ENCODE measurements at places on chromosomes 12 and 14. TPM values are rescaled to one million over a fixed set of nuclear protein-coding genes. Genes with fewer than 3 reads are reported as not detected.
A peak's percentile ranks its signal among the peaks of the same experiment; 100 is the strongest.

DNA sequence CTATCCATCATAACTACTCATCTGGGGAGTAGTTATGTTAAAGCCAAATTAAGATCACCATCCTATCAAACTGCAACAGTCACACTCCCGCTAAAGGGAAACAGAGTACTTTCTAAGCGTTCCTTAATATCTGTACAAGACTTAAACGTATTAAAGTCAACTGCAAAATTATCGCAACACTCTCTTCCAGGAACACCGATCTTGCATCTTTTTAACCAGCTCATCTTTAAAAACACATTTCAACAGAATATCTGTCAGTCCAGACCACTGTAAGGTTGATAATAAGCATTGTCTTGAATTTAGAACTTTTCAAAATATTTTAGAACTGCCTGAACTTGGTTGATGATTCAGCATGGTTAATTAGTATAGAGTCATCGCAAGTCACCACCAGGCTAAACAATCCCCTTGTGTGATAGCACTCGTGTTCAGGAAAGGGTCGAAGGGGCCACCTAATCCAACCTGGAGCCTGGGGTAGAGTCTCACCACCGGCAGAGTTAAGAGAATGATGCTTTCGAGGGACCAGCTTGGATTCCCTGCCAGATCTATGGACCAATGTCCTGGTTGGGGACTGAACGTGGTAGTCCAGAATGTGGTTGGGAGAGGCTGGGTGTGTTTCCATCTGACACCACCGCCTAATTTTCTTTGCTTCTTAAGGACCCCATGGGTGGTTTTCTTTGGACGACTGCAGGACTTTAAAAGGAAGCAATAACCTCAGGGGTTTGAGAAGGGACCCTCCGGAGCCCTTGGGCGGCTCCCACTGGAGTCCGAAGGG lies 890 bp downstream of the SPTLC2 start:
- H3K27me3 ChIP-seq = no peaks in the 10 kb centered on the region
- peak overlapping the region; percentile 90 for H3K4me3 ChIP-seq
- no peaks in the 10 kb centered on the region for H3K36me3 ChIP-seq
- H3K27ac ChIP-seq = no peak overlapping the region
- DNase-seq = no peak

GRCh38 chr12:46555406-46555852 lies 182.9 kb upstream of the SLC38A2 start:
- no peaks in the 10 kb centered on the region for H3K27me3 ChIP-seq
- no peak for DNase-seq
- 0 out of 2 replicates have a peak, but pooled peaks cover 3% of the 10 kb centered on the region for H3K4me1 ChIP-seq

- no peaks in the 10 kb centered on the region for H3K4me1 ChIP-seq
- no peak overlapping the region for H3K4me3 ChIP-seq
- H3K27ac ChIP-seq = no peak overlapping the region
- H3K36me3 ChIP-seq = no peaks in the 10 kb centered on the region
Observed at GRCh38 chr14:72303930-72304329, 371.7 kb downstream of the RGS6 start.

SVOP gene
- not detected for total RNA-seq

DNA sequence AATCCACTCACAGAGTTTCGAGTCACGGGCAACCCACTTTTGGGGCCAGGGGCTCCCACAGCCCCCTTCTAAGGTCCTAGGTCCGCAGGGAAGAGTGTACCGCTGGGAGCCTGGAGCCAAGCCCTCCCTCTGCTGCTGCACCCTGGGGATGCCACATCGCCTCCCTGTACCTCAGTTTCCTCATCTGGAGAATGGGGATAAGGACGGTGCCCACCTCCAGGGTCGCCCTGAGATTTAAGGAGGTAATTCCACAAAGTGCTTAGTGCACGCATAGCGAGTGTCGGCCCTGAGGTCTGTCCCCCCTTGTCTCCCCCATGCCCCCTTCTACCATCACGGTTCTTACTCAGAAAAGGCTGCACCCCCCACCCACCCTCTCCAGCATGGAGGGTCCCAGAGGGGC lies 35.5 kb downstream of the NCOR2 start:
- H3K4me1 ChIP-seq = peaks cover 3% of the 10 kb centered on the region
- H3K27ac ChIP-seq = no peak overlapping the region
- no peak for DNase-seq
- no peak overlapping the region for H3K4me3 ChIP-seq

OR10A7 gene
- not detected for total RNA-seq

PABPN1 gene
- 300 TPM for total RNA-seq

DNA sequence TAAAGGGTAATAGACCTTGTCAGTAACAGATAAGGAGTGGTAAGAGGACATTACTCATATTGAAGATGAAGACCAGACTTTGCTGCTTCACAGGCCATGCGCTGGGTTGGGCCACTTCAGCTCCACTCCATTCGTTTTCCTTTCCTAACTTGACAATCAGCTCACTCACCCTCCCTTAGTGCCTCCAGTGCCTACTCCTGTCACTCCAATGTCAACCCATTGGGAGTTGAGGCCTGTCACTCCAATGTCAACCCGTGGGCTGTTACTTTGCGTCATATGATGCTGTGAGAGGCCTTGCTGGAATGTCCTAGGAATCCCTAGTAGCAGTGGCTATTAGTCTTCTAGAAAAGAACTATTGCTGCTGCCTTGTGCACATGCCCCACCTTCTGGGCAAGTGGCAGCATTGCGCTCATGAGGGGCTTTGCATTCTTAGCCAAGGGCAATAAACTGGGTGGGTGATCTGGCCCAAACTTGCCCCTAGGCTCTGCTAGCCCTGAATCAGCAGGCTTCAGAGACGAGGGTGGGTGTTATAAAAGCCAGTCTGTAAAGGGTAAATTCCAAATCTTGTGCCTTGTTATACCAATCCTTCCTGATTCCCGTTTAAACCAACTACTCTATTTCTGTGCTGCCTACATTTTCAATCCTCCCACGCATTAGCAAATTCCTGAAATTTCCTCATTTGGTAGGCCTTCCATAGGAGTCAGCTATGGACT lies 36.1 kb downstream of the BAZ2A start:
- no peaks in the 10 kb centered on the region for H3K27me3 ChIP-seq
- H3K4me3 ChIP-seq = no peak overlapping the region
- peaks cover 24% of the 10 kb centered on the region for H3K36me3 ChIP-seq

TAS2R10 gene
- total RNA-seq = not detected

GRCh38 chr12:100993916-100994450 lies 199.4 kb downstream of the ANO4 start:
- H3K27me3 ChIP-seq = no peaks in the 10 kb centered on the region
- no peak overlapping the region for H3K27ac ChIP-seq
- no peak overlapping the region for H3K4me3 ChIP-seq
- no peak for DNase-seq

DNA sequence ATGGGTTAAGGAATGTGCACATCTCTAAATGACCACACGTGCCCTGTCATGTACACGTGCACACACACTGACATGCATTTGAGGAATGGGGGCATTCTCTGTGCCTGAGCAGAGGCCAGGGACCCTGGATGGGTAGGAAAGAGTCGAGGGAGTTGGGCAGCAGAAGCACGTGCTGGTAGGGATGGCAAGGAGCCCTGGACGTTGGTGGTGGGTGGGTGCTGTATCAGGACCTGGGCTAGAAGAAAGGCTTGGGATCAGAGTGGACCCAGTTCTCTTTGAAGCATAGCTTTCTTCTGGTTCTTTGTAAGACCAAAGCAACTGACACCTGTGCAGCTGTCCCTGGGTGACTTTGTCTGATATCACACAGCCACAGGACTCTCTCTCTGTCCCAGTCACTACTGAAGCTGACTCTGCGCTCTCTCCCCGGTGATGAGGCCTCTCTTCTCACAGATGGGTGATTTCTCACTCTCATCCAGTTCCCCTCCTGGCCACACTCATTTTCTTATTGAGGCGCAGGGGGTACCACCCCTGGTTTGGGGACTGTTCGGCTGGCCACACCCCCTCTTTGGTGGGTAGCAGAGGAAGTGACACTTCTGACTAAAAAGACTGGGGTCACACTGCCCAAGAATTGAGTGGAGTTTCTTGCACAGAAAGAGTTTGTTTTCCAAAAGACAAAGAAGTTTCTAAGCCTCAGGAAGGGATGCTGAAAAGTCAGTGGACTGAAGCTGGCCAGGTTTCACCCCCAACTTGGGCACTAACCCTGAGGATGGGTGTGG lies 171.7 kb upstream of the RTL1 start:
- H3K27me3 ChIP-seq = peaks cover 11% of the 10 kb centered on the region
- H3K4me1 ChIP-seq = peaks cover 5% of the 10 kb centered on the region
- no peak overlapping the region for H3K27ac ChIP-seq
- DNase-seq = no peak

GRCh38 chr12:15608941-15609340 lies 180.2 kb downstream of the EPS8 start:
- no peaks in the 10 kb centered on the region for H3K4me1 ChIP-seq
- H3K4me3 ChIP-seq = no peak overlapping the region
- H3K27me3 ChIP-seq = no peaks in the 10 kb centered on the region
- DNase-seq = no peak
- H3K27ac ChIP-seq = no peak overlapping the region
